ENCODE measurements at places on chromosomes 7 and 10.

DNA sequence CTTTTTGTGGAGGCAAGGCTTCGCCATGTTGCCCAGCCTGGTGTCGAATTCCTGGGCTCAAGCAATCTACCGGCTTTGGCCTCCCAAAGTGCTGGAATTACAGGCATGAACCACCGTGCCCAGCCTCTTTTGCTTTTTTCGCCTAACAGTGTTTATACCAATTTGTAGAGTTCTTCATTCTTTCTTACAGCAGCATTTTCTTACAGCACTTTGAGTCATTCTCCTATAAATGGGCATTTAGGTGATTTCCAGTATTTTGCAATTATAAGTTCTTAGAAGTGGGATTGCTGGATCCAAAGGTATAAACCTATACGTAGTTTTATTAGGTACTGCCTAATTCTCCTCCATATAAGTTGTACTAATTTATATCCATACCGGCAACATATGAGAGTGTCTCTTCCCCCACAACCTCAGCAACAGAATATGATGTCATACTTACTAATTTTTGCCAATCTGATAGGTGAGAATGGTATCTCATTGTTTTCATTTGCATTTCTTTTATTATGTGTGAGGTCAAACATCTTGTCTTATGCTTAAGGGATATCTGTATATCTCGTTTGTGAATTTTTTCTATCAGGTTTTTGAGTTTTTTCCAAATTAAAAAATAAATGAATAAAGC, 39.1 kb downstream of the SUFU start:
- 0 out of 2 replicates have a peak overlapping the region, but pooled peaks have one; percentile 5 for H3K27ac ChIP-seq
- DNase-seq: peak; percentile 29
- H3K4me3 ChIP-seq: no peak overlapping the region
- H3K27me3 ChIP-seq: no peaks in the 10 kb centered on the region

DNA sequence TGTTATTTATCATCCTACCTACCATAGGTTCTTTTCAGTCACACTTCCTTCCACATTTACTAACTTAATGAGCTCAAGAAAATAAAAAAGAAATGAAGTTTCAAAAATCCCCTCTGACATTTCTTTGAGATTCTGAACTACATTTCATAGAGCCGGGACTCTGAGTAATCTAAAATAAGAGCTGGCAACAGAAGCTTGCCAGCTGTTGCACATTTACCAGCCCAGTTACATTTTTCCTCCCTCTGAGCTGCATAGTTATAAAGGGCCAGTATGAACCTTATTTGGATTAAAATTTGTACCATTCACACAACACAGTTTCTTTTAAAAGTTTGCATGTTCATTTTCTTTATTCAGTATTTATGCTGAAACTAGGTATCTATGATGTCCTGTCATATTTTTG, 119.5 kb upstream of the CAV2 start:
- H3K4me3 ChIP-seq: no peak overlapping the region
- H3K36me3 ChIP-seq: no peaks in the 10 kb centered on the region
- H3K27me3 ChIP-seq: no peaks in the 10 kb centered on the region
- no peak for DNase-seq

DNA sequence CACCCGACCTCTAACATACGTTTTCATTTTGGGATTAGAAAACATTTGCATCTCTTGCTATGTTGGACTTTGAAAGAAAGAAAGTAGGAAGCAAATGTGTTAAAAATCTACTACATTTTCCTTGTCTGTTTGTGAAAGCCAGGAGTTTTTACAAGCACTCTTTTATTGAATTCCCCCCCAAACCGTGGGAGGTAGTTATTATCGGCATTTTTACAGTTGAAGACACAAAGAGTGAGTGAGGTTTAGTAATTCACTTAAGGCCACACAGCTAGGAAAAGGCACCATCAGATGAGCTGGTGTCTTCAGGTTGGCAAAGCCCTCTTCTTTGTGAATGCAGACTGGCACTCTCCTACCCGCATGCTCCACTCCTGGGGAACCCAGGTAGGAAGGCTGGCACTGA, 23.5 kb upstream of the SFMBT2 start:
- peaks cover 20% of the 10 kb centered on the region for H3K27me3 ChIP-seq
- H3K27ac ChIP-seq: no peak overlapping the region
- no peaks in the 10 kb centered on the region for H3K36me3 ChIP-seq
- no peak overlapping the region for H3K4me3 ChIP-seq
- DNase-seq: no peak

DNA sequence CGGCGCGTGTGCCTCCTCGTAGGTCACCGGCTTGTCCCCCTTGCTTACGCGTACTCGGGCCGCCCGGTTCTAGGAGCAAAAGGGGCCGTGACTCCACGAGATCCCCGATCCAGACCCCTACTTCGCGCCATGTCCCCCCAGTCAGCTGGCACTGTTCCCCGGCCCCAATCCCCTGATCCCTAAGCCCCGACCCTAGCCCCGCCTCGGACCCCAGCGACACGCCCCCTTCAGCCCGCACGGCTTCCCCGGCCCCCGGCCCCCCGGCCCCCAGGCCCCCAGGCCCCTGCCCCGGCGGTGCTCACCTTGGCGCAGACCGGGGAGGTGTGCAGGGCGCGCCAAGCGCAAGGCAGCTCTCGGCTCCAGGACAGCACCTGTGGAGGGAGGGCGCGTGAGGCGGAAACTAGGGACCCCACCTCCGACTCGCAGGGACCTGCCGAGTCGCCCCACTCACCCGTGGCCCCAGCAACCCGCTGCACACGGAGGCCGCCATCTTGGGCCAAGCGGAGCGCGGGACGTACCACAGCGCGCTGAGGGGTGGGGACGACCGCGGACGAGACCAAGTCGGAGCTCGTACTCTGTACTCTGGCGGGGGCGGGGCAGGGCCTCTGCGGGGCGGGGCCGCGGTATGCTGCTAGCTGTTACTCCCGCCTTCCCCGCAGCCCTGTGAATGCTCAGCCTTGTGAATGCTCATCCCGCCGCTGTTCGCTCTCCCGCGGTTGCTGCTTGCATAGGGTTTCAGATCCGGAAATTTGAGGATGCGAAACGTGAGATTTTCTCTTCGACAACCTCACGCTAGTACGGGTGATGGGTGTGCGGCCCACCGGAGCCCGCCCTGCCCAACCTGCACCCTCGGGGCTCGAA, at the start of gene MRPS24:
Gene MRPS24 (minus strand): TSS at position 512 of the 861 bp plus-strand sequence. CDS start 22 bp downstream, at position 490.
- H3K36me3 ChIP-seq: peaks cover 26% of the 10 kb centered on the region
- DNase-seq: peak; percentile 95
- peaks cover 43% of the 10 kb centered on the region for H3K4me1 ChIP-seq
- peak within 1 kb of the TSS; percentile 63 for H3K4me3 ChIP-seq
- H3K27me3 ChIP-seq: no peaks in the 10 kb centered on the region
- peak within 1 kb of the TSS; percentile 99 for H3K27ac ChIP-seq

DNA sequence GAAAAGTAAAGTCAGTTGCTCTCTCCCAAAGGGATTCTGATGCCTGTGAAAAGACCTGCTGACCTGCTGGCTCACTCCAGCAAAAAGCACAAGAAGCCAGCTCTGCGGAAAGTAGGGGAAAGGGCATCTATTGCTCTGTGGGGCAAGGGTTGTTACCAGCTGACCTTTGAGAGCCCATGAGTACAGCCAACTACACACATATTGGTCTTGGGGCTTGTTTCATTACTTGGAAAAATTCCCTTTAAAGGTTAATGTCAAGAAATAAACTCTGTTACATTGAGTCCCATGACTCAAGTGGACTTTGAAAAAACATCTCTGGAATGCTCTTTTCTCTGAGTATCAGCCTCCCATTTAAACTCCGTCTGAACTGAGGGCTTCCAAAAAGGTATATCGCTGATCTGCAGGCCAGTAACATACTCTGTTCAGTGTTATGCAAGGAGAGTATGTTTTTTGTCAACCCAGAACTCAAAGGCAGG, 53.2 kb downstream of the PANK1 start:
- H3K4me1 ChIP-seq: peaks cover 11% of the 10 kb centered on the region
- H3K27me3 ChIP-seq: no peaks in the 10 kb centered on the region
- no peak for DNase-seq

DNA sequence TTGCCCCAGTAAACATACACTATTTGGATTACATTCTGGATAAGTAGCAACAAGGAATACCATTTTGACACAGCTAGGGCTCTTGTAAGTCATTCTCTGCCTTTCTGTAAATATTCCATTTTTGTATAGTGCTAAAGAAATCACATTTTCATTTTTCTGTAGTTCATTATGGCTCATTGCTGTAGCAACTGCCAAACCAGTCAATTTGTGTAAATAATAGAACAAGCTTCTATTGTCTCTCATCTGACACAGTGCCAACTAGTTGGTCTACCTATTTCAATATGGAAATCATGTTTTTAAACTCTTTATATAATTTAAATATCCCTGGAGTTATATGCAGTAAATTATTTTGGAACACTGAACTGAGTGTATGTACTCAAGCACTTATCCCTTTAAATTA, 193.7 kb downstream of the RELN start:
- 0 out of 2 replicates have a peak, but pooled peaks cover 3% of the 10 kb centered on the region for H3K27me3 ChIP-seq
- H3K4me1 ChIP-seq: no peaks in the 10 kb centered on the region
- no peak for DNase-seq
- no peak overlapping the region for H3K4me3 ChIP-seq

GRCh38 chr7:42611961-42612360, 299.9 kb downstream of the C7orf25 start:
- no peaks in the 10 kb centered on the region for H3K4me1 ChIP-seq
- no peaks in the 10 kb centered on the region for H3K36me3 ChIP-seq
- no peak for DNase-seq
- no peaks in the 10 kb centered on the region for H3K27me3 ChIP-seq
- H3K4me3 ChIP-seq: no peak overlapping the region

DNA sequence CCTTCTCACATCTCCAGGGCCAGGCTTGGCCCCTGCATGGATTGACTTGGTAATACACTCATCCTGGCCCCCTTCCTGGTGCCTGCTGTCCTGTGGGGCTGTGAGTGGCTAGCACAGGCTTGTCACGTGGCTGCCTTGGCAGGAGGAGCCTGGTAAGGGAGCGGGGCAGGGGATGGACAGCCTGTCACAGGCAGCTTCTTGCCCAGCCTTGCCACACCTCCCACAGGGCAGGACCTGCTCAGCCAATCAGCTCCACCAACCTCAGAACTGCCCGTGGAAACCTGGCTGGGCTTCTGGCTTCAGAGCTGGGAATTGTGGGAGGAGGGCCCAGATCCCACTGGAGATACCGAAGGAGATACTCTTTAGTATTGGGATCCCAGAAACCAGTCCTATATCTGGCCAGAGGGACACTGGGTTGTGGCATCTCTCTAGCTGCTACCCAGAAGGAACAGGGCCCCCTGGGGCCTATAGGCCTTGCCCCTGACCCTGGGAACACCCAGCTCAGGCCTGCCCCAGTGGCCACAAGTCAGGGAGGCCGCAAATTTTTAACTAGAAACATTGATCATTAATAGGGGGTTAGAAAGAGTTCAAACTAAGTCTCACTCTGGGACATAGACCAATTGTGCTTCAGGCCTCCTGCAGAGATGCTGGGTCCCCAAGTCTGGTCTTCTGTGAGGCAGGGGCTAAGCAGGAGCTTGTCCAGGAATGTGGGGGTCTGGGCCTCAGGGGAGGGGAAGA, at the start of gene HOGA1:
Gene HOGA1 (plus strand): TSS at position 330 of the 738 bp plus-strand sequence. CDS start 315 bp downstream, at position 645.
- H3K4me1 ChIP-seq: peaks cover 7% of the 10 kb centered on the region
- no peaks in the 10 kb centered on the region for H3K36me3 ChIP-seq
- H3K27ac ChIP-seq: no peak within 1 kb of the TSS
- DNase-seq: no peak

DNA sequence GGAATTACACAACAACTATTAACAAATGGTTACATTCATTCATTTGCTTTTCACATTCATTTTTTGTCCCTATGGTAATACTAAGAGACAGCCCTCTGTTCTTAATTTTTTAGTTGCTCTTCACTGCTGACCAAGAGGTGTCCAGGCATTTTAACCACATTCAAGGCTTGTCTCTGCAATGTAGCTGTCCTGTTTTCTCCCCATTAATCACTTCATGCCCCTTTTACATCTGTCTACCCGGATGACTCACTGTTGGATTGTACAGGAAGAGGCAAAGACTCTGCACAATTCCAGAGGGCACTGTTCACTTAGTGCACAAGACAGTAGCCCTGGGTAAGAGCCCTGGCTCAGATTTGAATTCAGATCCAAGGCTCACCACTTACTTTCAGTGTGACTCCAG, 168.5 kb downstream of the NOC3L start:
- no peaks in the 10 kb centered on the region for H3K27me3 ChIP-seq
- H3K36me3 ChIP-seq: no peaks in the 10 kb centered on the region

DNA sequence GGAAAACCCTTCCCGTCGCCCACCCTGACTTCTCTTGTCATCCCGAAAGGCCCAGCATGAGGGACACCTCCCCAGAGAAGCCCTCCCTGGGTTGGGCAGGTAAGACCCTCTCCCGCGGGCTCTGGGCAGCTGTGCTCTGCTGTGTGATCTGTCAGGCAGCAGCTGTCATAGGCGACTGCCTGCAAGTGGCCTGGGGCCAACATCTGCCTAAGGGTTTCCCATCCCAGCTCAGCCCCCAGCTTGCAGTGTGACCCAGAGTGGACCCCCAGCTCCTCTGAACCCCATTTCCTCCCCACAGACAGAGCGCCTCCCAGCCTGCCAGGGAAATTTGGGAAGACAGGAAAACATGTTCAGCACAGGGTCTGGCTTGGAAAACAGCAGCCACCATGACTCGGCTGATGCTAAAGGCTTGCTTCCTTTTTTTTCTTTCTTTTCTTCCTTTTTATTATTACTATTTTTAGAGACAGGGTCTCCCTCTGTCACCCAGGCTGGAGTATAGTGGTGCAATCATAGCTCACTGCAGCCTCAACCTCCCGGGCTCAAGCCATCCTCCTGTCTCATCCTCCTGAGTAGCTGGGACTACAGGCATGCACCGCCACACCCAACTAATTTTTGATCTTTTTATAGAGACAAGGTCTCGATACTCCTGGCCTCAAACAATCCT, 18.3 kb upstream of the TNRC18 start:
- no peak for DNase-seq
- H3K27ac ChIP-seq: no peak overlapping the region
- no peaks in the 10 kb centered on the region for H3K36me3 ChIP-seq
- H3K27me3 ChIP-seq: no peaks in the 10 kb centered on the region
- H3K4me1 ChIP-seq: peaks cover 11% of the 10 kb centered on the region

GRCh38 chr7:155729847-155730246, 82.4 kb downstream of the SHH start:
- H3K27ac ChIP-seq: no peak overlapping the region
- H3K36me3 ChIP-seq: peaks cover 53% of the 10 kb centered on the region
- H3K27me3 ChIP-seq: no peaks in the 10 kb centered on the region
- no peak for DNase-seq

- no peak overlapping the region for H3K27ac ChIP-seq
- DNase-seq: no peak
- no peaks in the 10 kb centered on the region for H3K27me3 ChIP-seq
- no peak overlapping the region for H3K4me3 ChIP-seq
Observed at GRCh38 chr7:4189131-4189570, 492.9 kb upstream of the FOXK1 start.

DNA sequence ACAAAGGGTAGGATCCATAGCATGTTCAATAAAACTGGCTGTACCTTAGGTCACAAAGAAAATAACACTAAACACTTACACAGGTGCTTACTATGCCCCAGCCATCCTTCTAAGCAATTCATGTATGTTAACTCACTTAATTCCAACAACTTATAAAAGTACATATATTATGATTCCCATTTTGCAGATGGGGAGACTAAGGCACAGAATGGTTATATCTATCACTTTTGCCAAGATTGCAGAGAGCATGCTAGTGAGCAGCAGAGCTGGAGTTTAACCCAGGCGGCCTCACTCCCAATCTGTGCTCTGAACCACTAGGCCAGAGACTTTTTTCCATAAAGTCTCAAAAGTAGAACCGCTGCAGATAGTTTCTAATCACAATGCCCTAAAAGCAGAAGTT, 18.9 kb upstream of the UBN2 start:
- no peak overlapping the region for H3K27ac ChIP-seq
- no peaks in the 10 kb centered on the region for H3K27me3 ChIP-seq
- DNase-seq: no peak
- H3K36me3 ChIP-seq: no peaks in the 10 kb centered on the region
